ENCODE measurements at places on chromosomes 3 and 15.
A peak's percentile ranks its signal among the peaks of the same experiment; 100 is the strongest.

- DNase-seq = no peak
Measured at GRCh38 chr3:159182961-159183360, 381.1 kb downstream of the MFSD1 start.

GRCh38 chr15:38068626-38069391, 134.4 kb downstream of the TMCO5A start:
- peak; percentile 91 for DNase-seq

DNA sequence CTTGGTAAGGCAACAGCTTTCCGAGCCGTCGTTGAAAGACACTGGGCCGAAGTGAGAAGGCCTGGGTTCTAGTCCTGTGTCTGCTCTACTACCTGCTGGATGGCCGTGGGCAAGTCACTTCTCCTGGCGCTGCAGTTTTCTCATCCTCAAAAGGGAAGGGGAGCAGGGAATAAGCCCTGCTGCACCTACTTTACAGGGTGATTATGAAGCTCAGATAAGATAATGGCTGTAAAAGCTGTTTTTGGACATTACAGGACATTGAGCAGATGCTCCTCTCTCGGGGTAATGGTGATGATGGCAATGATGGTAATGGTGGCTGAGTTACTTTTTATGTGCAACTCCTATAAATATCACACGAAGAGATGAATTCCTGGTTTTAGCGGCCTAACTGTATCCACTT, 152.6 kb downstream of the FAM43A start:
- DNase-seq = no peak

GRCh38 chr3:31707286-31707685, 174.6 kb downstream of the STT3B start:
- DNase-seq = no peak

- DNase-seq = no peak
Measured at GRCh38 chr3:4729061-4729973, 236.2 kb downstream of the ITPR1 start.

DNA sequence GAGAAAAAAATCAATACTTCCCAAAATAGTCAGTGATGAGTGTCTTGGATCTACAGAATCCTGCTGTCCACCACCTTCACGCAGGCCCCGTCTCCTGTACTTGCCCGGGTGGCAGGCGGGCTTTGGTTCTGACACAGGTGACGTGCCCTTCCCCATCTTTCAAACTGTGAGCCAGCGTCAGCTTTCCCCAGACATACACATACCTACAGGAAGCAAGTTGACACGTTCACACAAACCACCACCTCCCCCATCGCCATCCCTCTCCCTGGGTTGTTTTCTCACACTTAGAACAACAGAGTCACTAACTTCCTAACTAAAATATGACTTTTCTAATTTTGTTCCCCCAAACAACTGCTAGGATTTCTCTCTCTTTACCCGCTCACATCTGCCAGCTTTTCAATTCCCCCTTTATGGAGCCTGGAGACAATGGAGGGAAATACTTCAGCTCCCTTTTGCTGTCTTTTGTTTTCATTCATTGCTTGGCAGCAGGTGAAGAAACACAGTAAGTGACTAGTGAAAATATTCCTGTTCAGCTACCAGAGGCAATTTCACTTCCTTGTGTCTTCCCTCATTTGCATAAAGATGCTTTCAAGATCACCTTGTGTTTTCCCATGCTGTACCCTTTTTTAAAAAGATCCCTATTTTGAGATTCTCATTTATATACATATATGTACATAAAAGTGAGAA, 248.3 kb downstream of the SLCO3A1 start:
- no peak for DNase-seq

DNA sequence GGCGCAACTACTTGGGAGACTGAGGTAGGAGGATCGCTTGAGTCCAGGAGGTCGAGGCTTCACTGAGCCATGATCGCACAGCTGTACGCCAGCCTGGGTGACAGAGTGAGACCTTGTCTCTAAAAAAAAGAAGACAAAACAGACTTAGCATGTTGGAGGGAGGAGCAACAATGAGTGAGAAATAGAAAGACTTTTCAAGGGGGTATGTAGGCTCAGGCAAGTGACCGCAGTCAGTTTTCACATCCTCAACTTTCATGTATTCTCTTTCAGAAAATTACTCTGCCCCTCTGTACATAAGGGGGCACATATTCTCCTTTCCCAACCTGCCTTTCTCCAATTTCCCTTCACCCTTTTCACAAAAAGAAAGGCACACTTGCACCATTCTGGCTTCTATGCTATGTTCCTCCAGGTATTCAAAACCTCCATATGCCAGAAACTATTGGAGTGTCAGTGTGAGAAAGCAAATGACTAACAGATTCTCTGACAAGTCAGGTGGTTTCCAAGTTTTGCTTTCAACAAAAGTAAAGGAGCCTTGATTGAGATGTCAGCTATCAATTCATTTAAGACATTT, 7.6 kb downstream of the NSUN3 start:
- DNase-seq = no peak

- DNase-seq = no peak
Measured at GRCh38 chr3:39146083-39146501, 7.3 kb downstream of the CSRNP1 start.

- DNase-seq = no peak
Measured at GRCh38 chr3:69743975-69744906, 5.0 kb downstream of the MITF start.

- no peak for DNase-seq
Measured at GRCh38 chr3:4261406-4261805, 41.8 kb upstream of the SETMAR start.

Data from fibroblast of upper back skin (primary cell).